Bladder microvascular endothelial cell (primary cell): ENCODE measurements at places on chromosomes 3 and 15. TPM values are rescaled to one million over a fixed set of nuclear protein-coding genes. Genes with fewer than 3 reads are reported as not detected.

The PLAAT1 gene
- total RNA-seq: 0.44 and 1.8 TPM in 2 replicates

The GPR62 gene
- total RNA-seq: not detected in 2 replicates

The DBR1 gene
- 15.1 and 19.3 TPM in 2 replicates for total RNA-seq

The ARGFX gene
- total RNA-seq: not detected in 2 replicates

The ACAP2 gene
- 38.7 and 63.0 TPM in 2 replicates for total RNA-seq

The SCAP gene
- total RNA-seq: 44.5 and 98.2 TPM in 2 replicates

The CELF6 gene
- total RNA-seq: 0.06 TPM in 1 of 2 replicates, not detected in the other

The C2CD4A gene
- under 0.01 and 1.3 TPM in 2 replicates for total RNA-seq

The NEK10 gene
- total RNA-seq: 1.6 and 2.8 TPM in 2 replicates

The RLBP1 gene
- not detected in 2 replicates for total RNA-seq

The ATP8B4 gene
- total RNA-seq: 2.8 TPM in 1 of 2 replicates, not detected in the other

The SLC28A1 gene
- total RNA-seq: not detected in 2 replicates

The CKMT1B gene
- total RNA-seq: not detected in 2 replicates

The CEP152 gene
- total RNA-seq: 7.4 and 8.9 TPM in 2 replicates

The GOLGA8H gene
- total RNA-seq: 0.97 and 1.0 TPM in 2 replicates

The ZNF80 gene
- total RNA-seq: not detected in 2 replicates

The PEX11A gene
- 1.6 and 6.2 TPM in 2 replicates for total RNA-seq

The SLC2A2 gene
- not detected in 2 replicates for total RNA-seq

The GUCA1C gene
- not detected in 2 replicates for total RNA-seq

The CCDC39 gene
- 0.06 TPM in 1 of 2 replicates, not detected in the other for total RNA-seq

The USP50 gene
- total RNA-seq: 0.69 TPM in 1 of 2 replicates, not detected in the other

The ANKRD63 gene
- not detected in 2 replicates for total RNA-seq

The SH3GL3 gene
- not detected in 2 replicates for total RNA-seq

The MINAR1 gene
- total RNA-seq: 0.16 and 0.31 TPM in 2 replicates

The KCNMB3 gene
- total RNA-seq: 2.1 and 4.6 TPM in 2 replicates

The SH2D7 gene
- not detected in 2 replicates for total RNA-seq

The UACA gene
- total RNA-seq: 219 and 441 TPM in 2 replicates

The CPOX gene
- 14.4 and 21.3 TPM in 2 replicates for total RNA-seq

The AMOTL2 gene
- 70.7 and 145 TPM in 2 replicates for total RNA-seq

The TMEM266 gene
- total RNA-seq: not detected in 2 replicates

The BNIP2 gene
- total RNA-seq: 101 and 175 TPM in 2 replicates

The IGF1R gene
- total RNA-seq: 12.6 and 90.9 TPM in 2 replicates

The FBXO40 gene
- total RNA-seq: under 0.01 TPM in 1 of 2 replicates, not detected in the other
